Stimulated activated CD4-positive, alpha-beta T cell treated with anti-CD3 and anti-CD28 coated beads, Interleukin-1b, Interleukin-23, amount 100 ng/mL, for 4 hours (primary cell): ENCODE measurements at places on chromosomes 16 and 17.

DNA sequence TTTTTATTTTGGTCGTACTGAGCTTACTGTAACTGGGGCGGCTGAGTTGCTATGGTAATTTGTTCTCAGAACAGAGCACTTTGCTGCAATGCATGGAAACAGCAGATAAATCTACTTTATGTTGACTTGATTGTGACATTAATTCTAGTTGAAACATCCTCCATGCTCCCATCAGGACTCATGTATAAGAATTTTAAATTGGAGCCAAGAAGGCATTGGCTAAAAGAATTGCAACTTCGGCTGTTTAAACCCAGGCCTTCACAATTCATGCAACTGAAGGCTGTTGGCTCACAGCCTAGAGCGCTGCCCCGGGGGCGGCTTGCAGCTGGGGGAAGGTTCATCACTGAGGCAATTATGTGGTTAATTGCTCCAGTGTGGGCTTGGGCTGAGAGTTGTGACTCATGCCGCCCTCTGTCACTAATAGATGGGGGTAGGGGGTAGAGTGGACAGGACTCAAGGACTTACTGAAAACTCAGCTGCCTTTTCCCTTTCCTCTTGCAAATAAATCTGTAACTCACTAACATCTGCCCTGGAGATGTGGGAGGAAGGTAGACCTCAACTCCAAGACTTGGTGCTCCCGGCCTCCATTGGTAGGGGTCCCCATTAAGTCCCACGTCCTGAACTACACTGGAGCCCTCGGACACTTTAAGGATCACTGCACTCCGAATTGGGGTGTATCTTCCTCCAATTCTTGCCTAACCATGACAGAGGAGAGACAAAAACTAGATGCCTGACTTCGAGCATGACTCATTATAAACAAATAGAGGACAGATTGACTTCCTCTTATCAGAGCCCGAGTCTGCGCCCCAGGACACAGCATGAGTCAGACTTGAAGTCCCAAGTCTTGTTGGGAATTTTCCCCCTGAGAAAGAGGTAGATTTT lies 37.5 kb downstream of the ERCC4 start:
- no peak for DNase-seq

DNA sequence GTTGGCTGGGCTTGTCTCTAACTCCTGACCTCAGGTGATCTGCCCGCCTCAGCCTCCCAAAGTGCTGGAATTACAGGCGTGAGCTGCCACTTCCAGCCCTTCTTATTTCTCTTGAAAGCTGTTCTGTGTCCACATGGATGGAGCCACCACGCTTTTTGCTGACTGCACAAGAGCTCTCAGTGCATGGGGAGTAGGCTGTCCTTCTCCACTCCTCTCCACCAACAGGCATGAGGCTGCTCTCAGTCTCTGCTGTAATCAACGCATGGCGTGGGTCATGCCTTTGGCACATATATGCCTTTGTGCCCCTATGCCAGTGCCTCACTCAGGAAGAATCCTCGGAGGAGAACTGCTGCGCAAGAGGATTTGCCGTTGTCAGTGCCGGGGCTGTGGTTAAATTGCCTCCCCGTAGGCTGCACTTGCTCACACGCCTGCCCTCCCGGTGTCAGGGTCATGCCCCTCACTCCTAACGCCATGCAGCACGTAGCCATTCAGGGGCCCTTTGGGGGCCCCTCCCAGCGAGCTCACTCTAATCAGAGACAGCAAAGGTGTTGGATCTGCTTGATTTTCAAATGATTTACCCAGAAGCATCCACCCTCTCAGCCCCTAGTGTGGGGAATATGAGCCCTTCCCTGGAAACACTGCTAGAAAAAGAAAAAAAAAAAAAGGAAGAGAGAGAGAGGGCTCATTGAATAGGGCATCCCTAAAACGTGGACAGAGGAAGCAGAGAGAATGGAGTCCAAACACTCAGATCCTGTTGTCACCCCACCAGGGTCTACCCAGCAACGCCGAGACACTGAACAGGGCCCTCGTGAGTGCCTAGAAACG lies 47.5 kb upstream of the ZCCHC14 start:
- DNase-seq = no peak

DNA sequence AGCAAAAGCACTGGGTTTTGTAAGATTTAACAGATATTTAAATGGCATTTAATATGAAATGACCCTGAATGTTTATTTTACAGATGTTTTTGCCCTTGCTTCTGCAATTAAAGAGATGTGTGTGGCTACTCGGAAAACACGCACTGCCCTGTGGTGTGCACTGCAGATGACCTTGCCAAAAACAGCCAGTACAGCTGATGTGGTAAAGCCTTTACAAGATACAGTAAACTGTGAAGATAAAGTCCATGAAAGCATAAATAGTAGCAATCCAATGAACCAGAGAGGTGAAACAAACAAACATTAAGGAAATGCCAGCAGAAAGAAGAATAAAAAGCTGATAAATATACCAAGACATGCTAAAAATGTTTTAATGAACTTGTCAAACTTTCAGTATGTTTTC lies 15.7 kb downstream of the CCDC43 start:
- no peak for DNase-seq

DNA sequence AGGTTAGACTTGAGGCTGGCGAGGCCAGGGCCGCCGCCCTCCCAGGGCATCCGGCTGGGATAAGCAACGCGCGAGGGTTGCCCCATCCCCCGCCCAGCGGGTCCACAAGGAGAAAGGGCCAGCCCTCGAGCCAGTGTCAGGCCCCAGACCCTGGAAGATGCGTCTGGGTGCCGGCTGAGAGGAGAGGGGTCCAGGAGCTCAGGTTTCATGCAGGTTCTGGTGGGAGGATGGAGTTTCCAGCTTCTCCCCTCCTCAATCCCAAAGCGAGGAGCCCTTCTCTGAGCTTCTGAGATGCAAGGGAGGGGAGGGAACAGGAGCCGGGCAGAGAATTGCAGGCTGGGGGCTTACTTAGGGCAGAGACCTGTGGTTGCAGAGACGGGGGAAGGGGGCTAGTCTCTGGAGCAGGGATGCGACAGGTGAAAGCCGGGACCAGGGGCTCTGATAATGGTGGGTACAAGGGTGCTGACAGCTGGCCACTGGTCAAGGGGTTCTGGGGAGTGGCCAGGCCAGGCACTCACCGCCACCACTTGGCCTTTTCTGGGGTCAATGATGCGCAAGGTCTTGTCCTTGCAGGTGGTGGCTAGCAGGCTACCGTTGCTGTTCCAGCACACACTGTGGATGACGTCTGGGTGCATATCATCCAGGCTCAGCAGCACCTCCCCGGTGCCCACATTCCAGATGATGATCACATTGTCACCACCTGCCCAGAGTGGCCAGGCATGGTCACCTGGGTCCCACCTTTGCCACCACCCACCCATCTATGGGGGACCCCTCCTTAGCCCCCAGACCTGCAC lies 4.2 kb downstream of the CORO6 start:
- no peak for DNase-seq

- DNase-seq = peak; percentile 46
Measured at GRCh38 chr17:68011199-68011665, 15.0 kb upstream of the C17orf58 start.

- DNase-seq = no peak
Measured at GRCh38 chr17:73564843-73565242, 79.4 kb downstream of the SDK2 start.

GRCh38 chr17:78138204-78139060 lies 7.8 kb upstream of the C17orf99 start:
- DNase-seq = no peak

- DNase-seq = no peak
Measured at GRCh38 chr17:64329588-64329987, 61.1 kb downstream of the PECAM1 start.

- no peak for DNase-seq
Measured at GRCh38 chr17:14329900-14330491, 29.1 kb downstream of the HS3ST3B1 start.

GRCh38 chr16:64983963-64984362 lies 137.9 kb downstream of the CDH11 start:
- DNase-seq = no peak

GRCh38 chr16:80743772-80744171 lies 60.6 kb downstream of the CDYL2 start:
- DNase-seq = no peak

GRCh38 chr17:11980813-11981212 lies 16.5 kb downstream of the ZNF18 start:
- no peak for DNase-seq
